GDM1 (cell line): ENCODE measurements at places on chromosomes 13 and 19.
A peak's percentile ranks its signal among the peaks of the same experiment; 100 is the strongest.

DNA sequence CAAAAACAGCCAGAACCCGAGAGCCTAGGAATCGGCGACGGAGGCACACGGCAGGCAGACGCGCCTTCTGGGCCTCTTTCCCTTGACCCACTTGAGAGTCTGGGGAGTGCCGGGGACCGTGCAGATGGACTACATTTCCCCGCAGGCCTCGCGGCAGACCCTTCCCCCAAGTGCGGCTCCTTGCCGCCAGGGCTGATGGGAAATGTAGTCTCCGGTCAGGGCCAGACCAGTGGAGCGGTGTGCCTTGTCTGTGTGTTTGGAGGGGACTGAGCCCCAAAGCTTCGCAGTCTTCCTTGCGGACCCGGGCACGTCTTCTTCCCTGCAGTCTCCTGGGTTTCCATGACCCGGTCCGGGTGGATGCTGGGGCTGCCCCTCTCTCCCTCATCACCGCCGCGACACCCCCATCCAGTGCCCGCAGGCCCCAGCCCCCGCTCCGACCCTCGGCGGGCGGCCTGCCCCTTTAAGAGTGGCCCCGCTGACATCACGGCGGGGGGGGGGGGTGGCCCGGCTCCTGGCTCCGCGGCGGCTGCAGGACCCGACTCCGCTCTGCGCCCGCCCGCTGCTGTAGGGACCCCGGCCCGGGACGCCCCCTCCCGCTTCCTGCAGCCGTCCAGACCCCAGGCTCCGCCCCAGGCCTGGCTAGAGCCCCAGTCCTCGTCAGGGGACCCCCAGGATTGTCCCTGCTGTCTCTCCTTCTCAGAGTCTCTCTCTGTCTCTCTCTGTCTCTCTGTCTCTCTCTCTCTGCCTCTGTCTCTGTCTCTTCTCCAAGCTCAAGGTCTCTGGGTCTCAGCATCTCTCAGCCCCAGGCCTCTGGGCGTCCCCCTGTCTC is 758 bp upstream of the CACNG7 start:
- DNase-seq = no peak

- DNase-seq = no peak
Measured at GRCh38 chr13:40626561-40626960, 39.9 kb downstream of the FOXO1 start.

- DNase-seq = no peak
Measured at GRCh38 chr13:92197669-92198068, 799.2 kb downstream of the GPC5 start.

DNA sequence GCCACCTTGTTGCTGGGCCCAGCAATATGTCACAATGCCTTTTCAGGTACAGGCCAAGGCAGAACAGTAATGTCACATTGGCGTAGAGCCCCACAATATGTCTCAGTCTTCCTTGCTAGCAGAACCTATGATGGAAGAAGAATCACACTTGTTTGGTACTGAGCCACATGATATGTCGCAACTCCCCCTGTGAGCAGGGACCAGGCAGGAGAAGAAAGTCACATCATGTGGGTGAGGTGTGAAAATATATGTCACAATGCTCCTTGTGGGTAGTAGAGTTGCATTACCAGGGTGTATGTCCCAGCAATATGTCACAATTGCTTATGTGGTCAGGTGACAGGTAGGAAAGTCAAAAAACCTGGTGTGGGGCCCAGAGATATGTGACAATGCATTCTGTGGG is 7.1 kb upstream of the ZNF91 start:
- DNase-seq = no peak

DNA sequence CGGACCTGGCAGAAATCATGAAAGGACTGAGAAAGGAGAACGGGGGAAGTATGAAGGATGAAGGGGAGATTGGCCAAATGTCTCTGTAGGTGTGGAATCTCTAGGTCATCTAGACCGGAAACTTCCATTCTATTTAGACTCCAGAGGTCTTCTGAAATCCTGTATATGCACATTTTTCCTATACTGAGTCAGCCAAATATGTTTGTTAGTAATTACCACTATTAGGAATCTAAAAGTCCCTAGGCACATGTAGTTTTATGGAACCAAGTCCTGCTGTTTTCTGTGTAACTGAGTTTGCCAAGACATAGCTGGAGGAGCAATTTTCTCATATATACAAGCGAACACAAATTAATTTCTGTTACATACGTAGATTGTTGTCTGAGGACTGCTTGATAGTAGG is 498.1 kb downstream of the GPC5 start:
- no peak for DNase-seq

DNA sequence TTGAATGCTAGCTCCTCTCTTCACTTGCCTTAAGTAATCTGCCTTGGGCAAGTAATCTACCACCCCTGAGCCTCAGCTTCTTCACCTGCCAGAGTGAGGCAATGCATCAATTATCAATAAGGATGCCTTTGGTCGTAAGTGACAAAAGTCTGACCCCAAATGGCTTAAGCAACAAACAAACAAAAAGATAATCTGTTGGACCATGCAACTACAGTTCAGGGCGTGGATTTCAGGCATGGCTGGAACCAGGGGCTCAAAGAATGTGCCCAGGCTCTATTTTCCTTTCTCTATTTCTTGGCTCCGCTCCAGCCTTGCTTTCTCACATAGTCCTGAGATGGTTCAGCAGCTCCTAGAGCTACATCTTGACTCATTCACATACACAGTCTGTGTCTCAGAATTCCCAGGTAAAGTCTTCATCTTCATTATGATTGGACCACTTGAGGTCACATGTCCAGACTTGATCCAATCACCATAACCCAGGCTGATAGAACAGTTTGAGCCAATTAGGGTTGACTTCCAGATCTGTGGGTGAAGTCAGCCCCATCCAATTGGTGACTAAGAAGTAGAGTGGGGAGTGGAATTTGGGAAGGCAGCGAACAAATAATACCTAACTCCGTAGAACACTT is 29.6 kb downstream of the ACSBG2 start:
- DNase-seq = no peak

DNA sequence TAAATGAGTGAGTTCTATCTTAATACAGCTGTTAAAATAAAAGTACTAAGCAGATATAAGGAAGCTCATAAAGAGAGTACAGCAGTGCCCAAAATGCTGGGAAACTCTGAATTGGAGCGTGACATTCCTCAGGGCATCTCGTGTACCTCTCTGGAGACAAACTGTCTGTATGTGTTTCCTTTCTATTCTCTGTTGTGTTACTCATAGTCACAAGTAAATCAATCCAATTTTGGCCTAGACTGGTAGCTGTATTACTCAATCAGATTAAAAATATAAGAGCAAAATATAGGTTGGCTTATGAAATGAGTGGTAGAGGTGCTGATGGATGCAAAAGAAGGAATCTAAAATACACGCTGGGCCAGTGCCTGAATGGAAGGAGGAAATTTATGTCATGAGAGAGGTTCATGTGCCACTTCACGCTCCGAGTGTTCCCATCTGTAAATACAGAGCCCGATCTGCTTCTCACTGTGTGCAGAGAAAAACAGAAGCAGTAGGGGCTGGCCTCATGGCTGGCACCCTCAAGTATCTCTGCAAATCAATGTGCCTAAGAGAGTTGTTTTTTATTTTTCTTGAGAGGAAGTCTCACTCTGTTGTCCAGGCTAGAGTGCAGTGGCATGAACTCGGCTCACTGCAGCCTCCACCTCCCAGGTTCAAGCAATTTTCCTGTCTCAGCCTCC is 58.7 kb upstream of the RGCC start:
- DNase-seq = no peak

DNA sequence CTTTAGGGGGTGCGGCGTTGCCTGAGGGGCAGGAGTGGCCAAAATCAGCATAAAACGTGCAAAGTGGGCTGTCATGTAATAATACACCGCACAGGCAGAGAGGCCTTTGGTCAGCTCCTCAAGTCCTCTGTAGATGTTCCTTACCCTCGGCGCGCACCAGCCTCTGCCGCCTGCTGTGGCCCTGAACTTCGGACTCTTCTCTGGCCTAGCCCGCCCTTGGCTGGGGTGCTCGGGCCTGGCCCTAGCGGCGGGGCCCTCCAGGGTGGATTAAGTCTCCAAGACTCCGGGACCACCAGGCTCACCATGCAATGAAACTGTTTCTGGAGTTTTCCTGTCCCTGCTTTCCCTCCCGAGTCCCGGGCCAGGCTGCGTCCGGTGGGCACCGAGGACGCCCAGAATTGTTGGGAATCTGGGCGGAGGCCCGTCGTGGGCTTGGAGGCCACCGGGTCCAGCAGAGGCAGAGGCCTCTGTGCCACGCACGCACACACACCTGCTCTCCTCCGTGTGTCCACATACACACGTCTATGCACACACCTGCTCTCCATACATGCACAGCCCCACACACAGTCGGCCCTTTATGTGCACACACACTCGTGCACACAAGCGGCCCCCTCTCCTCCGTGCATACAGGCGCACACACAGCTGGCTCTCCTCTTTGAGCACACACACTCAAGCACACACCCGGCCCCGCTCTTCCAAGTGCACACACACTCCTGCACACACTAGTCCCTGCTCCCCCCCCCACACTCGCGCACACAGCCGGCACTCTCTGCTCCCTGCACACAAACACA is 1.5 kb upstream of the TFDP1 start:
- no peak for DNase-seq

DNA sequence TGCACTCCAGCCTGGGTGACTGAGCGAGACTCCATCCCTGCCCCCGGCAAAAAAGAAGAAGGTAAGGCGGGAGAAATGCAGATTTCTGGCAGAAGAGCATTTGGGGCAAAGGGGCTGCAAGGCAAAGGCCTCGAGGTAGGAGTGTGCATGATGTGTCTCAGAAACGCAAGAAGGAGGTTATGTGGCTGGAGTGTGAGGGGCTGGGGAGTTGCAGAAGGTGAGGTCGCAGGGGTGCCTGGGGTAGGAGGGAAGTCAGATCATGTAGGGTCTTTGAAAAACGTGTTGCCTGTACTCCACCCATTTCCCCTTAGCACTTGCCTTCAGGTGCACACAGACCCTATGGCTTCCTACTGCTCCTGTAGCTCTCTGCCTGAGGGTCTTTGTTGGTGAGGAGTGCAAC is 29.9 kb downstream of the KCTD15 start:
- DNase-seq = no peak

DNA sequence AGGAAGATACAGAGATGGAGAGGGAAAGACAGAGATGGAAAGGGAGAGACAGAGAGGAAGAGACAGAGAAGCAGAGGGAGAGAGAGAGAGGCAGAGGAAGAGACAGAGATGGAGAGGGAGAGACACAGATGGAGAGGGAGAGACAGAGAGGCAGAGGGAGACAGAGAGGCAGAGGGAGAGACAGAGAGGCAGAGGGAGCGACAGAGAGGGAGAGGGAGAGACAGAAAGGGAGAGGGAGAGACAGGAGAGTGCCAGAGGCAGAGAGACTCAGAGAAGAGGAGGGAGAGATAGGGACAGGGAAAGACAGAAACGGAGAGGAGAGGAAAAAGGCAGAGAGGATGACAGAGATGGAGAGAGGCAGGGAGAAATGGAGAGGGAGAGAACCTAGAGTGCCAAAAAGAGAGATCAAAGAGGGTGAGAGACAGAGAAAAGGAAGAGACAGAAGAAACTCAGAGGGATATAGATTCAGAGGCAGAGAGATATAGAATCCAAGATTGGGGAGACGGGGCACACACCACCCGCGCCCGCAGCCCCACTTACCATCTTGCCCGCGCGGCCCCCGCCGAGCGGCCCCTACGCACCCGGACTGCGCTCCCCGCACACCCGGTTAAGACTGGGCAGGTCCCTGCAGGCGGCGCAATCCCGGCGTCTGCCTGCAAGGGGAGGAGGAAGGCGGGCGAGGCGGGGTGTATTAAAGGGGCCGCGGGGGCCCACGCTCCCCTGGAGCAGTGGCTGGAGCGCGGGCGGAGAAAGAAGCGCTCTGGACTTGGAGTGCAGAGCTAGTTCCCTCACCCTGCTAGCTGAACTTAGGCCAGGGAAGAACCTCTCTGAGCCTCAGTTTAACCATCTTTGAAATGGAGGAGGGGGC is 10.7 kb downstream of the TM6SF2 start:
- no peak for DNase-seq

GRCh38 chr13:30880151-30880855 is 25.8 kb upstream of the MEDAG start:
- no peak for DNase-seq

DNA sequence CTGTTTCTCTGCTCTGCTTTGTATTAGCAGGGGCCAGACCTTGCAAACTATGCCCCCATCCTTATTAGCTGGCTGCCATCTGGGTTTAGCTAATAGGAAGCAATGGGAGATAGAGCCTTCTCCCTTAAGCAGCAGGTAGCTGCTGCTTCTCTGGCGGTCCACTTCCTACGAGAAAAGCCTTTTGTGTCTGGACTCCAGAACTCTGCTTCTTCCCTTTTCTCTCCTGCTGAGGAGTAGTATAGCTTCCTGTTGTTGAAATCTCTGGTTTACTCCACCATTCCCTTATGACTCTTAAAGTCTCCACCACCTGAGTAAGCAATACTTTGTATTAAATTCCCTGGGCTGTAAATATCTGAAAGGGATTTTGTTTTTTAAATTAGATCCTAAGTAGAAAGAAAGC is 147.1 kb downstream of the DNAJC15 start:
- DNase-seq = no peak

DNA sequence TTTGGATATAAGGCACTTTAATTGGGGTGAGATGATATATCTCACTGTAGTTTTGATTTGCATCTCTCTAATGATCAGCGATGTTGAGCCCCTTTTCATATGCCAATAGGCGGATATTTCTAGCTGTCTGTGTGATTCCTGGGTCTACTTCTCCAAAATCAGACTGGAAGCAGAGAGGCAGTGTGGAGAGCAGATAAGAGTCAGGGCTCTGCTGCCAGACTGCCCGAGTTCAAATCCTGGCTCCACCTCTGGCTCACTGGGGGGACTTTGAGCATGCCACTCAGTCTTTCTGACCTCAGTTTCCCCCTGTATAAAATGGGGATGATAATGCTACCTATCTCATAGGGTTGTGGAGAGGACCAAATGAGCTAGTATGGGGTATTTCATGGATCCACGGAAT is 24.0 kb upstream of the ACP7 start:
- no peak for DNase-seq

DNA sequence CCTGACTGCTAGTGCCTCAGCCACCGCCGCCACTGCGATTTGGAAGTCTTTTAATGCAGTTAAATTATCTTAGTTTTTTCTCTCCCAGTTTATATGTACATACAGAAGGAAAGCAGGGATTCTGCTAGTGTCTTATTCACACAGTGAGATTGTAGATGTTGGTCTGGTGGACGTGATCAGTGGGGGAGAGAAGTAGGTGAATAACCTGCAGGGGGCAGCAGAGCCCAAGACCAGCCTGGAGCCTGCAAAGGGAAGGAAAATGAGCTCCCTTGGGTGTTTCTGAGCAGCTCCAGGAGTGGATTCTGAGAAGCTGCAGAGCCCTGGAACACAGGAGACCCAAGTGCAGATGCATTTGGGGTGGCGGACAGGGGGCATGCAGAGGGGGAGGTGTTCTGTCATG is 26.3 kb downstream of the ZNF844 start:
- DNase-seq = peak; percentile 69

DNA sequence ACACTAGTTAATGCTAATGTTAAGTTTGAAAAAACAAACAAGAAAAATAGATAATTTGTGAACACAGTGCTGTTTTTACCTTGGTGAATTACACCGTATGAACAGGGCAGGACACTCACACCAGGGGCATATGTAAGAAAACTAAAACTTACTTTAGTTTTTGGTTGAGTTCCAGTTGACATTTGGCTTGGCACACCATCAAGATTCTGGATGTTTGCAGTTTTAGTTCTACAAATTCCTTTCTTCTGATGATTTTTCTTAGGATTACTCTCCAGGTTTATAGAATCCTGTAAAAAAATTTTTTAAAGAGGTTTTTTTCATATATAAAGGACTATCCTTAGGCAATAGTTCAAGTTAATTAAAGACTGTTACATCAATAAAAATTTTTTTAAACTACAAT is 238.5 kb upstream of the STARD13 start:
- DNase-seq = no peak
